ENCODE measurements at places on chromosomes 1 and 21.

DNA sequence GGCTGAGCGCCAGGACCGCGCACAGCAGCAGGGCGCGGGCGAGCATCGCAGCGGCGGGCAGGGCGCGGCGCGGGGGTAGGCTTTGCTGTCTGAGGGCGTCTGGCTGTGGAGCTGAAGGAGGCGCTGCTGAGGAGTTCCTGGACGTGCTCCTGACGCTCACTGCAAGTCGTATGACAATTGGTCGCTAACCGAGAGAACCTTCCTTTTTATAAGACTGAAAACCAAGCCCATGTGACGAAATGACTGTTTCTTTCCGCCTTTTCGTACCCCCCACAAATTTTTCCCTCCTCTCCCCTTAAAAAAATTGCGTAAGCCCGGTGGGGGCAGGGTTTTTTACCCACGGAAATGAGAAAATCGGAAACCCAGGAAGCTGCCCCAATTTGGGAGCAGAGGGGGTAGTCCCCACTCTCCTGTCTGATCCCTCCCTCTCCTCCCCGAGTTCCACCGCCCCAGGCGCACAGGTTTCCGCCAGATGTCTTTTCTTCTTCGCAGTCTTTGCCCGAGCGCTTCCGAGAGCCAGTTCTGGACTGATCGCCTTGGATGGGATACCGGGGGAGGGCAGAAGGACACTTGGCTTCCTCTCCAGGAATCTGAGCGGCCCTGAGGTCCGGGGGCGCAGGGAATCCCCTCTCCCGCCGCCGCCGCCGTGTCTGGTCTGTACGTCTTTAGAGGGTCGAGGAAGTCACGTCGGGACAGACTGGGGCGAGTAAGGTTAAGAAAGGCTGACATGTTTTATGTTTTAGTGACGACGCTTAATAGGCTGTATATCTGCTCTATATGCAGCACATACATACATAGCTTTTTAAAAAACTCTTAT is at the start of gene PTGS2:
PTGS2 (minus strand) TSS at position 179 of the 817 bp plus-strand sequence; CDS start at position 46, 133 bp downstream.
- H3K27ac ChIP-seq = peak within 1 kb of the TSS; percentile 90
- H3K4me1 ChIP-seq = peaks cover 16% of the 10 kb centered on the region
- peak within 1 kb of the TSS; percentile 91 for H3K4me3 ChIP-seq
- peaks cover 24% of the 10 kb centered on the region for H3K36me3 ChIP-seq
- H3K27me3 ChIP-seq = no peaks in the 10 kb centered on the region

DNA sequence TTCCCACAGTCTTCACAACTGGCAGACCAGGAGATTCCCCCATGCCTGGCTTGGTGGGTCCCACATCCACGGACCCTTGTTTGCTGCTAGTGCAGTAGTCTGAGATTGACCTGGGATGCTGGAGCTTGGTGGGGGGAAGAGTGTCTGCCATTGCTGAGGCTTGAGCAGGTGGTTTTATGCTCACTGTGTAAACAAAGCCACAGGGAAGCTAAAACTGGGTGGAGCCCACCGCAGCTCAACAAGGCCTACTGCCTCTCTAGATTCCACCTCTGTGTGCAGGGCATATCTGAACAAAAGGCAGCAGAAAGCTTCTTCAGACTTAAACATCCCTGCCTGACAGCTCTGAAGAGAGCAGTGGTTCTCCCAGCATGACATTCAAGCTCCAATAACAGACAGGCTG is 177.3 kb upstream of the ETV3 start:
- no peaks in the 10 kb centered on the region for H3K4me1 ChIP-seq
- H3K27ac ChIP-seq = no peak overlapping the region
- H3K36me3 ChIP-seq = no peaks in the 10 kb centered on the region

- DNase-seq = peak; percentile 98
- H3K27me3 ChIP-seq = no peaks in the 10 kb centered on the region
- H3K4me1 ChIP-seq = peaks cover 23% of the 10 kb centered on the region
- H3K4me3 ChIP-seq = peak overlapping the region; percentile 33
Measured at GRCh38 chr21:25573409-25574206, 33.7 kb downstream of the MRPL39 start.

GRCh38 chr21:28627691-28628090 is 365.0 kb downstream of the LTN1 start:
- H3K4me3 ChIP-seq = no peak overlapping the region
- H3K4me1 ChIP-seq = peaks cover 31% of the 10 kb centered on the region
- no peak overlapping the region for H3K27ac ChIP-seq
- no peaks in the 10 kb centered on the region for H3K36me3 ChIP-seq
- H3K27me3 ChIP-seq = no peaks in the 10 kb centered on the region

DNA sequence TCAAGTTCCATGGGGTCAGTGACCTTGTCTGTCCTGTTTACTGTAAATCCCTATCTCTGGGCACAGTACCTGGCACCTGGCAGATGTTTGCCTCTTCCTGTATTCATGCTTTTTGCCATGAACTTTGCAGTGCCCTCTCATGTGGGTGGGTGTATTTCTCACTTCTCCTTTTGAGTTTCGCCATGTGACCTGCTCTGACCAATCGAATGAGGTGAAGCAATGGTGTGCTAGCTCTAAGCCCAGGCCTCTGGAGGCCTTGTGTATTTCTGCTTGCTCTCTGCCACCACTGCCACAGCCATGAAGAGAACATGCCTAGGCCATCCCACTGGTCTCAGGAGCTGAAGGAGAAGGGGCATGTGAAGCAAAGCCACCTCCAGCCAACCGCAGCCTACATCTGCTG is 185.5 kb upstream of the ZC3H12A start:
- no peak for DNase-seq
- no peaks in the 10 kb centered on the region for H3K36me3 ChIP-seq
- no peaks in the 10 kb centered on the region for H3K27me3 ChIP-seq
- H3K4me1 ChIP-seq = no peaks in the 10 kb centered on the region

GRCh38 chr21:42117967-42118780 is 47.1 kb downstream of the UMODL1 start:
- H3K36me3 ChIP-seq = no peaks in the 10 kb centered on the region
- H3K4me3 ChIP-seq = no peak overlapping the region
- H3K27ac ChIP-seq = no peak overlapping the region
- DNase-seq = no peak

DNA sequence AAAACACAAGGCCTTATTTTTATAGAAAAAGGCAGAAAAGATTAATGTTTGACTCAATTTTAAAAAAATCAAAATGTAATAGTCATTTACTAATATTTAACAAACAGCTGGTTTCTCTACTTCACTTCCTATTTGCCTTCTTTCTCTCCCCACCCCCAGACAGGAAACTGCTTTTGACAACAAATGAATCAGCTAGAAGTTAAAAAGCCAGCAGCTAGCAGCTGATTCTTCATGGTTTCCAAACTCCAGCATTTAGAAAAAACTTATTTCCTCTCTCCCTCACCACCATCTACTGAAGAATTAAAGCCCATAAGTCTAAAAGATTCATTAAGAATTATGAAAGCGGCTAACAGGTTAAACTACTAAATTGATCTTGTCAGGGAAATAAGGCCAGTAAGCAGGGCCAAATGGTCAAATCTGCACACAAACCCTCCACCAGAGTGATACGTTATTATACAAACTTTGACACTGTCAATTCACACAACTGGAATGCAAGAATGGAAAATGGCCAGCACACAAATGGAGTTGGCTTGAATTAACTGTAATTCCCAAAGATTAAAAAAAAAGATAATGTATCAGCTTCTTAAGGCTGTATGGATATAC is 4.0 kb downstream of the WDR26 start:
- H3K4me1 ChIP-seq = peaks cover 54% of the 10 kb centered on the region
- DNase-seq = peak; percentile 86
- no peaks in the 10 kb centered on the region for H3K27me3 ChIP-seq
- peaks cover 38% of the 10 kb centered on the region for H3K36me3 ChIP-seq
- peak overlapping the region; percentile 82 for H3K27ac ChIP-seq
- H3K4me3 ChIP-seq = peak overlapping the region; percentile 89

DNA sequence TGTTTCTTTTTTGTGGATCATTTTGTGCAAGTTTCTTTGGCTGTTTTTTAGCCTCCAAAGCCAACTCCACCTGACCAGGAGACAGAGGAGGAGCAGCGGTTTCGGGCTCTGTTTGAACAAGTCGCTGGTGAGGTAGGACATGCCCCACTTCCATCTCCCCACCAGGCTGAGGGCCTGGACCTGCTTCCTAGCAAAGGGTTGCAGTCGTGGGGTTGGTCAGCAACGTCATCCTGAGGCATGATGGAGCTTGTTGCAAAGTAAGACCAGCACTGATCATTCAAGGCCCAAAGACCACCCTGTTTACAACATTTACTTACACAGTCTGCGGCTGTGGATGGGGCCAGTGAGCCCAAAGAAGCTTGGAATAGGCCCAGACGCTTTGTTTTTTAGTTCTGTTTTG is 40.3 kb downstream of the CAPN9 start:
- no peak for DNase-seq
- H3K4me1 ChIP-seq = no peaks in the 10 kb centered on the region
- no peak overlapping the region for H3K27ac ChIP-seq
- H3K4me3 ChIP-seq = no peak overlapping the region
- no peaks in the 10 kb centered on the region for H3K27me3 ChIP-seq

DNA sequence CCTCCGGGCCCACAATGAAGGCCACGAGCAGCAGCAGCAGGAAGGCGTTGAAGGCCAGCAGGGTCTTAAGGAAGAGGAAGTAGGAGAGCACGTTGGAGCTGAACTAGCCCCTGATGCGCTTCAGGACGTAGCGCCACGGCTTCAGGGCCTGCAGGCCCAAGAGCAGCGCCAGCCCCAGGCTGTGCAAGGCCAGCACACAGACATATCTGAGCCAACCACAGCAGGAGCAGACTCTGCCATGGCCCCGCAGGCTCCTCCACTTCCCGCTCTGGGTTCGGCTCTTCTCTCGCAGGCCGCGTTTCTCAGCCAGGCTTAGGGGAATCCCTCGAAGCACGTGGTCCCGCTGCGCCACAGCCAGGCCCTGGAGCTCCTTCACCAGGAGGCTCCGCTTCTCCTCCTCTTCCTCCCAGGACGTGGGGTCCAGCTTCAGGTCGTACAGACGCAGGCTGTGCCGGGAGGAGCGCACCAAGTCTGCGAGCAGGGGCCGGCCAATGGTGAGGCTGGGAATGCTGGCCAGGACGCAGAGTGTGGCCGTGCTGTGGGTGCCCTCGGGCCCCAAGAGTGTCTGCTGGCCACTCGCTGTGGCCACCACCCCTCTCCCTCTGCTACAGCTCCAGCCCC is 41.7 kb downstream of the ZNF691 start:
- no peak overlapping the region for H3K4me3 ChIP-seq
- DNase-seq = no peak
- H3K36me3 ChIP-seq = no peaks in the 10 kb centered on the region
- H3K27me3 ChIP-seq = peaks cover 3% of the 10 kb centered on the region
- no peaks in the 10 kb centered on the region for H3K4me1 ChIP-seq
- H3K27ac ChIP-seq = no peak overlapping the region

DNA sequence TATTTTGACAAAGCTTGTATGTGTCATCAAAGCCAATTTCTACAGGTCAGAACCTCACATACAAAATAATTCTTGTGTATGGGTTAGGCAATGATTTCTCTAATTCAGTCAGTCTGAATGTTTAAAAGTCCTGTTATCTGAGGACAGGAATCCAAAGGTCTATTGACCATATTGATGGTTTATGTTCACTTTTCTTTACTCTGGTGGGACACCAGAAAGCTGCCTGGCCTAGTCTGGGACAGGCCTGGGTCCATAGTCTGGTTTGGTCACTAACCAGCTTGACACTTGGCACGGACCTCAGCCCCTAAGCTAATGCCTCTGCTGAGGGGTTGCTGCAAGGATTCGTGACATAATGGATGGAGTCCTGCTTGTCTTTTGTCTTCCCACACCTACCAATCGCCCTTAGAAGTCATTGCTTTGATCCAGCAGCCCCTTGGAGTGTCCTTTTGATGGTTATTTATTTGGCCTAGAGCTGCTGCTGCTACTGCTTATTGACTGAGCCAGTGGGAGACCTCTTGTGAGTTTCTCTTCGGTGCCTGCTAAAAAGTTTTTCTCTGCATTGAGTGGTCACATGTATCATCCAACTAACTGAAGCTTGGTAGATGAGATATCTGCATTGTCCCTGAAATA is 15.7 kb downstream of the IFNAR2 start:
- peaks cover 8% of the 10 kb centered on the region for H3K36me3 ChIP-seq
- no peak overlapping the region for H3K27ac ChIP-seq
- H3K27me3 ChIP-seq = no peaks in the 10 kb centered on the region
- H3K4me3 ChIP-seq = no peak overlapping the region

GRCh38 chr1:228150120-228150460 is 360 bp downstream of the GJC2 start:
- peak overlapping the region; percentile 46 for H3K27ac ChIP-seq
- H3K36me3 ChIP-seq = no peaks in the 10 kb centered on the region
- H3K4me1 ChIP-seq = peaks cover 23% of the 10 kb centered on the region
- H3K27me3 ChIP-seq = no peaks in the 10 kb centered on the region
- no peak for DNase-seq
- no peak overlapping the region for H3K4me3 ChIP-seq

DNA sequence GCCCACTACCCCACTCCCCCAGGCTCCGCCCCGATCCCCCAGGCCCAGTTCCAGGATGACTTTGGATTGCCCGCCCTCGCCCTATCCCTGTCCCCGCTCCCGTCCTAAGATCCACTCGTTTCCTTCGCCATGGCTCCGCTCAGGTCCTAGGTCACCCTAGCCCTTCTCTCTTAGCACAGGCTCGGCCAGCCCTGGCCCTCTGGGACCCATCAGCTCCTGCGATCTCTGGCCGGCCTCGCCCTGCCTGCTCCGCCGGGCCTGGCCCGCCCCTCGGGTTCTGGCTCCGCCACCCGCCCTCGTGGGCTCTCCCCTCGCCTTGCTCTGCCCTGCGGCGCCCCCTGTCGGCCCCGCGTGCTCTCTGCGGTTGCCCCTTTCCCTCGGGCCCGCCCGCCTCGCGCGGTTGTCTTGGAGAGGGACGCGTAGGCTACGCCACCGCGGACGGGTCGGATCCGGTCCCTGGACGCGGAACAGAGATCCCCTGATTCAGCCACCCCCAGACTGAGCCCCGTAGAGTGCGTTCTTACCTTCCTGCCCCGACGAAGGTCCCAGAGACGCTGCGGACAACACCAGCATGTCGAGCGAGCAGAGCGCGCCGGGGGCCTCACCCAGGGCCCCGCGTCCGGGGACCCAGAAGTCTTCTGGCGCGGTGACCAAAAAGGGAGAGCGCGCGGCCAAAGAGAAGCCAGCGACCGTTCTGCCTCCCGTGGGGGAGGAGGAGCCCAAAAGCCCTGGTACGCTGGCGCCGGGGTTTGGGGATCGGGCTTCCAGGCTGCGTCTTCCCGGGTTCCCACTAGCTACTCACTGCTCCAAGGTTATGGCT is at the start of gene LRRC71:
LRRC71 (plus strand) TSS at position 400 of the 820 bp plus-strand sequence; CDS start at position 572, 172 bp downstream.
- no peaks in the 10 kb centered on the region for H3K4me1 ChIP-seq
- H3K4me3 ChIP-seq = peak within 1 kb of the TSS; percentile 71
- peak; percentile 93 for DNase-seq
- H3K27ac ChIP-seq = no peak within 1 kb of the TSS

- DNase-seq = no peak
- no peaks in the 10 kb centered on the region for H3K27me3 ChIP-seq
- H3K36me3 ChIP-seq = no peaks in the 10 kb centered on the region
- no peak overlapping the region for H3K27ac ChIP-seq
- H3K4me1 ChIP-seq = peaks cover 7% of the 10 kb centered on the region
- H3K4me3 ChIP-seq = no peak overlapping the region
Measured at GRCh38 chr21:38851101-38851500, 45.4 kb downstream of the ETS2 start.

- H3K27ac ChIP-seq = no peak overlapping the region
- no peaks in the 10 kb centered on the region for H3K36me3 ChIP-seq
- no peaks in the 10 kb centered on the region for H3K4me1 ChIP-seq
- H3K4me3 ChIP-seq = no peak overlapping the region
- DNase-seq = no peak
- H3K27me3 ChIP-seq = no peaks in the 10 kb centered on the region
Measured at GRCh38 chr1:160866001-160866694, 3.5 kb upstream of the CD244 start.
